ENCODE measurements at places on chromosomes 13 and 19. TPM values are rescaled to one million over a fixed set of nuclear protein-coding genes. Genes with fewer than 3 reads are reported as not detected.

Gene KIR2DL3
- not detected for total RNA-seq

Gene LAIR2
- not detected for total RNA-seq

Gene CNN1
- total RNA-seq: 9.2 TPM

Gene CBLC
- not detected for total RNA-seq

Gene NTF4
- total RNA-seq: 0.23 TPM

Measured in smooth muscle cell of the coronary artery (primary cell).